NCI-H446 treated with DMSO at 0.1 percent for 48 hours (cell line): ENCODE measurements at places on chromosomes 6 and 20.

GRCh38 chr6:43749461-43749860, 20.6 kb upstream of the VEGFA start:
- no peak for DNase-seq

DNA sequence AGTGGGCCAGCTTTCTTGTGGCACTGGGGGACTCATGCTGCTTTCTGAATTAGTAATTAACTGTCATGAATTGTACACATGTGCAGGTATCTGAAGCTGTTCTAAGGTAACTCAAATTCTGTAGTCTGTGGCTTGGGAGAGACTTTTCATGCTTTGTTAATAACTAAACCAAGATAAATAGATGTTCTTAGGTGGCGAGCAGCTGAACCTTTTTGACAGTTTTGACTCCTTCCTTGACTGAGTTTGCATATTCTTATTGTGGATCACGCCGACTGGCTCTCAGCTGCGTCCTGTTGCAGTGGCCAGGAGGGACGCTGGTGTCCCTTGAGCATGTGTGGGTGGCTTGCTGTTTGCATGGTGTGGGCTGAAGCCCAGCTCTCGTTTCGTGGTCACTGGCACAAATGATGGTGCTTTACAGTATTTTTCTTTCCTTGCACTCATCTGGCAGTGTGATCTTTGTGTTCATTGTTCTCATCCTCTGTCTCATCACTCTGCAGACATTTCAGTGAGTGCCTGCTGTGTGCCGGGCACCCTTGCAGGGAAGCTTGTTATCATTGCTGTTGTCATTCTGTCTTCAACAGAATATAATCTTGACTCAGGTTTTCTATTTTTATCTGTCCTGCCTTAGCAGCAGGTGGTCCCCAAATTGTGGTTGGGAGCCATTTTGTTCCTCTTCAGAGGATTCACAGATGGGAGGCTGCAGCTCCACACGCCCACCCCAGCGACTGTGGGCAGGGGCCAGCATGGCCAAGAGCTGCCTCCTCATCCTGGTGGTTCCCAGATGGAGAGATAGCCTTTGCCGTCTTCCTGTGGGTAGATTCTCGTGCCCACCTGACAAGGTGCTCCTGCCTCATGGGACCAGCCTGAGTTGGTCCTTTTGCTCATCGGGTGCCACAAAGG, 39.6 kb downstream of the DUSP22 start:
- no peak for DNase-seq

DNA sequence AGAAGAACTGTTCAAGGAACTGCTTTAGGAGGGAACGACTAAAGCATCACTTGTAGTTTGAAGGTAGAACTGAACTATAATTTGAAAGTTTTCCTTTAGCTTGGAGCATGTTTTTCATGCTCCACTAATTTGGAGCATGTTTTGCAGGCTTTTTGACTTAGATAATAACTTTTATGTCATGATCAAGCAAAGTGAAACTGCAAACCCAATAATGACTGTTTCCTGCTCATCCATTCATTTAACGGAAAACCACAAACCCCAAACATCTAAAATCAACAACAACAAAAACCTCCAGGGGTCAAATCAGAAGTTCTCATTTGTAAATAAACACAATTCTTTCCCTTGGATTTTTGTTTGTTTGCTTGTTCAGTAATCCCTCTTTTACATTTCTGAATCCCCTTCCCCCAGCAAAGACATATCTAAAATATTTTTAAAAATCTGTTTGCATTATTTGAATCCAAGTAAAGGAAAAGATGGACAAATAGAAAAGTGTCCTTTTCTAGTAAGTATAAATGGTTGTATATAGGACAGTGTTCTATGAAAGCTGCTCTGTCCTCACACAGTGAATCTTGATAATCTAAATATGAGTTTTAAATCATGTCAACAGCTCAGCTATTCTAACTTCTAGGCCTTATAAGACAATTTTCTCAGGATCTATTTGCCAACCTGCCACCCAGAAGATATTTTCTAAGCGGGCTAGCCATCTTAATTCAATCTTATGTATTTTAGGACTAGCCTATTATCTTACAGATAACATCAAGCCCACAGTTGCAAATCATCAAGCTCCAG, 2.6 kb downstream of the SIM1 start:
- no peak for DNase-seq

DNA sequence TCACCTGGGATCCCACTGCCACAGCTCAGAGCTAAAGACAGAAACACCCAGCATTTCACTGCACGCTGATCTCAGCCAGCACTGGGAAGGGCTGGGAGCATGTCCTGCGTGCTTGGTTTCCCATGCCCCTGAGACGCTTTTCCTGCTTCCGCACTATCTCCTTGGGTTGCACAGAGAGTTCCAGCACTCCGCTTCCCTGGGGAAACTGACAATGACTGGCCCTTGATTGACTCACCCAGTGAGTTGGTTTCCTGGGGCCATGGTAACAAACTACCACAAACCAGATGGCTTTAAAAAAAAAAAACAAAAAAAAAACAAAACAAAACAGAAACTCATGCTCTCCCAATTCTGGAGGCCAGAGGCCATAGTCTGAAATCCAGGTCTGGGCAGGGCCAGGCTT, 14.8 kb upstream of the MAS1L start:
- DNase-seq, result no peak

- DNase-seq, result peak; percentile 11
Observed at GRCh38 chr20:24782801-24783630, 166.1 kb upstream of the CST7 start.

DNA sequence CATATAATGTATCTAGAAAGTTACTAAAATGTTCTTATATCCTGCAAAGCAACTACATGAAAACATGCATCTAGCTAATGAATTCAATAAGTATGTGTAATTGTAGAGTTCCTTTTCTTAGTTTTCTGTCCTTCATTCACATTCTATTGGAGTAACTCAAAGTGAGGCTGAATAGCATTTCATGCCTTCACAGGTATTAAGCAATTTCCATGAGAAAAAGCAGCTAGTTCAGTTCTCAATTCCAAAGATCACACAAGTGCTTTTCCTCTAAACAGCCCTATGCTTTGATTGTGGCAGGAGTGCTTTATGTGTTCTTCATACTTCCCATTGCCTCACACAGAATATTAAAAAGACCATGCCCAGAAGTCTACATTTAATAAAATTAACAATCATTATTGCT, 274.9 kb downstream of the RFPL4B start:
- no peak for DNase-seq

DNA sequence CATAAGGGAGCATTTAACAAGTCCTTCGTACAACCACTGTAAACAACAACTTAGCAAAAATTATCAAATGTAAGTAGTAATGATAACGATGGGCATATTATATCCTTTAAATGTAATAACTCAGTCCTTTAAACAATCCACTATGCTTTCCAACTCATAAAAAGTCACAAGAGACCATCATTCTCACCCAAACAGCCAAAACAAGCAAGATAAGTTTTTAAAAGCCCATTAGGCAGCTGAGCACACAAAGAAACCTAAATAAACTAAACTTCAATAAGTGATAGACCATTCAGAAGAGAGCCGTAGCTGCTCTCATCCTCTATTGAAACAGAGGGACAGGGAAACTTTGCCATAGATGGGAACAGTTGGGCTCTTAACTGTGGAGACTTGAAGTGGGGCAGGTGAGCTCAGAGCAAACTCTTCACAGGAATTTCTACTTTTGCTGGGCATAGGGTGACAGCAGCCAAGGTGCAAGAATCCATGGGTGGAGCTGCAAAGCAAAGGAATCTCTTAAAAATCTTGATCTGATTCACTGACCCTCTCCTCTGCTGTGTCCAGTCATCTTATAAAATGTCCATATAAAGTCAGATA, 22.5 kb downstream of the RAB22A start:
- no peak for DNase-seq

- DNase-seq, result peak; percentile 76
Observed at GRCh38 chr6:19665613-19665909, 171.6 kb upstream of the ID4 start.
